ENCODE measurements at places on chromosomes 1 and 21. TPM values are rescaled to one million over a fixed set of nuclear protein-coding genes. Genes with fewer than 3 reads are reported as not detected.

DNA sequence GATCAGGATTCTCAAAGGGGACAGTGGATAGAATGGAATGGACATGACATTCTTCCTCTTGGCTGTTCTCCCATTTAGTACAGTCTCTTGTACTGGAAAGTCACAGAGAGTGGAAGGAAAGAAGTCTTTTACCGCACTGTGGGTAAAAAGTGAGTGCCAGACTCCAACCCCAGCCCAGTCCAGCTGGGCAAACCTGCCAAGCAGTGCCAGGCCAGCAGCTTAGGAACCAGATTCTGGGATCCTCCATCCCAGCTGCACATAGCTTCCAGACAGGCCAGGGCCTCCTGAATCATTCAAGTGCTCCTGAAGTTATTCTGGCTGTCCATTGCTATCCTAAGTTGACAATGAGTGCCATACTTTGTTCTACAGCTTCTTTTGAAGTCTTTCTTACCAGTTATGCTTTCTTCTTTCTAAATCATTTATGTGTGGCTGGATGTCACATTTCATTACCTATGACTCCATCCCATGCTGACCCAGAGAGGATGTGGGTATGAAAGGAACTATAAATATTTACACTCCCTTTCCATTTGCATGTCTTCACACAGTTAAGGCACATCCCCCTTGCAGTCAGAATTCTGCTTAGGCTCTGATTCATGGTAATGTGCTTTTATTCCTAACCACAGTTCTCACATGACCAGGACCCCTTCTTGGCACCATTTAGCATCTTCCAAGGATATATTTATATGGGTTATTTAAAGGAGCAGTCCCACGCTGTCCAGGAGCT, 88.9 kb downstream of the AK5 start:
- H3K4me1 ChIP-seq = peaks cover 10% of the 10 kb centered on the region
- H3K4me3 ChIP-seq = no peak overlapping the region
- H3K27ac ChIP-seq = peak overlapping the region; percentile 93
- no peaks in the 10 kb centered on the region for H3K27me3 ChIP-seq
- peak; percentile 99 for DNase-seq

- no peak for DNase-seq
- no peaks in the 10 kb centered on the region for H3K4me1 ChIP-seq
- no peaks in the 10 kb centered on the region for H3K27me3 ChIP-seq
- no peak overlapping the region for H3K4me3 ChIP-seq
Observed at GRCh38 chr1:37246631-37247030, 212.3 kb upstream of the GRIK3 start.

- H3K36me3 ChIP-seq = no peaks in the 10 kb centered on the region
- no peaks in the 10 kb centered on the region for H3K4me1 ChIP-seq
- no peaks in the 10 kb centered on the region for H3K27me3 ChIP-seq
- DNase-seq = no peak
- no peak overlapping the region for H3K4me3 ChIP-seq
Observed at GRCh38 chr1:186872291-186872690, 43.5 kb downstream of the PLA2G4A start.

GRCh38 chr1:67745875-67746698, 61.1 kb downstream of the GADD45A start:
- H3K4me3 ChIP-seq = no peak overlapping the region
- no peaks in the 10 kb centered on the region for H3K27me3 ChIP-seq
- H3K27ac ChIP-seq = peak overlapping the region; percentile 60
- peaks cover 20% of the 10 kb centered on the region for H3K4me1 ChIP-seq
- DNase-seq = no peak

GRCh38 chr1:81915937-81916336, 115.2 kb downstream of the ADGRL2 start:
- H3K27me3 ChIP-seq = no peaks in the 10 kb centered on the region
- H3K4me1 ChIP-seq = no peaks in the 10 kb centered on the region
- H3K4me3 ChIP-seq = no peak overlapping the region
- H3K27ac ChIP-seq = no peak overlapping the region
- H3K36me3 ChIP-seq = no peaks in the 10 kb centered on the region
- DNase-seq = no peak

DNA sequence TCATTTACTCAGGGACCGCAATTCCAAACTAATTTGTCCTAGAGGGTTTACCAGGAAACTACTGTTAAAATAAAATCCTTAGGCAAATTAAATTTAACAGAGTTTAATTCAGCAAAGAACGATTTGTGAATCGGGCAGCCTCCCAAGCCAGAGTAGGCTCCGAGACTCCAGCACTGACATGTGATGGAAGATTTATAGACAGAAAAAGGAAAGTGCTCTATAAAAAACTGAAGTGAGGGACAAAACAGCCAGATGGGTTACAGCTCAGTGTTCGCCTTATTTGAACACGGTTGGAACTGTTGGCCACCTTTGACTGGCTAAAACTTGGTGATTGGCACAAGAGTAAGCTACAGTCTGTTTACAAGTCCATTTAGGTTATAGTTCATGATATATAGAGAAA, 35.2 kb upstream of the RCSD1 start:
- no peaks in the 10 kb centered on the region for H3K36me3 ChIP-seq
- H3K4me3 ChIP-seq = no peak overlapping the region
- no peaks in the 10 kb centered on the region for H3K27me3 ChIP-seq
- no peak overlapping the region for H3K27ac ChIP-seq
- DNase-seq = no peak

DNA sequence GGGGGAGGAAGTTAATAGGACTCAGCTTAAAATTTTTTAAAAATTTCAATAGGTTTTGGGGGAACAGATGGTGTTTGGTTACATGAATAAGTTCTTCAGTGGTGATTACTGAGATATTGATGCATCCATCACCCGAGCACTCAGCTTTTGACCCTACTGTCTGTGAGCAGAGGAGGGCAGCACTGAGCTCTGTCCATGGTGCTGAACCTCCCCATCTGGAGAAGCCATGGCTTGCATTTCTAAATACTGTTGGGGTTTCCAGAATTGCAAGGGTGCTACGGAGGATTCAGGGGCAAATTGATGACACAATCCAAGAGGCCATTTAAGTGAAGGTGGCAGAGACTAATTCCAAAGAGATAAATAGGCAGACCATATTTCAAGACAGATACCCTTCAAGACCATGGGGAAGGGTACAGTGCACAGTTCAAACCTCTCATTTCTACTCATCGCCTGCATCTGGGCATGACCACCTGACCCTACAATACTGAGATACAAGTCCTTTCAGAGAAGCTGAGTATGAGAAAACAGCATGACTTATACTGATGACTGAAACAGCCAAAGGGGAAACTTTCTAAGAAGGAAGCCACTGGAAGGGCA, 17.2 kb downstream of the SYT2 start:
- no peaks in the 10 kb centered on the region for H3K4me1 ChIP-seq
- H3K27me3 ChIP-seq = peaks cover 60% of the 10 kb centered on the region
- H3K36me3 ChIP-seq = no peaks in the 10 kb centered on the region
- no peak overlapping the region for H3K27ac ChIP-seq
- H3K4me3 ChIP-seq = no peak overlapping the region

- no peaks in the 10 kb centered on the region for H3K36me3 ChIP-seq
- H3K4me3 ChIP-seq = no peak overlapping the region
Observed at GRCh38 chr1:162070825-162071224, 1.3 kb downstream of the NOS1AP start.

DNA sequence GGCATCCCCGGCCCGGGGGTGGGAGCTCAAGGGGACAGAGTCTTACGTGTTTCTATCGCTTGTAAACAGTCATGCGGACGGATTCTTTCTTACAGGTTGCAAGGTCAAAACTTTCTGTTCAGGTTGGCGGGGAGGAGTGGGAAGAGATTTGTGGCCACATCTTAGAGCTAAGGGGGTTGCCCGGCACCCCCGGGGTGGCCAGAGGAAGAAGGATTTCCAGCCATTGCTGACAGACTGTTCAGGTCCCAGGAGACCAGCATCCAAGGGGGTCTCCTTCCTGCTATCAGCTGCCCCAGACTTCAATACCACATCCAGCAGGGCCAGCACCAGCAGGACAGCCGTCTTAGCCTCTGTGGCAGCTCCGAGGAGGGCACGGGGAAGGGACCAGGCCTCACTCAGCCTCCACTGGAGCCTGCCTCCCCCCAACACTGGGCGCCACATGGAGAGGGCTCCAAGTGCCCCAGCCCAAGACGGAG, 52.0 kb downstream of the KIF21B start:
- no peaks in the 10 kb centered on the region for H3K36me3 ChIP-seq
- no peak overlapping the region for H3K27ac ChIP-seq
- H3K4me1 ChIP-seq = no peaks in the 10 kb centered on the region
- H3K4me3 ChIP-seq = no peak overlapping the region

GRCh38 chr1:212218911-212219310, 66.3 kb upstream of the PPP2R5A start:
- peaks cover 8% of the 10 kb centered on the region for H3K4me1 ChIP-seq
- H3K27ac ChIP-seq = peak overlapping the region; percentile 25
- H3K36me3 ChIP-seq = no peaks in the 10 kb centered on the region
- DNase-seq = peak; percentile 89
- no peaks in the 10 kb centered on the region for H3K27me3 ChIP-seq

- H3K4me1 ChIP-seq = peaks cover 26% of the 10 kb centered on the region
- H3K27me3 ChIP-seq = 0 out of 2 replicates have a peak, but pooled peaks cover 4% of the 10 kb centered on the region
- H3K4me3 ChIP-seq = no peak overlapping the region
- H3K27ac ChIP-seq = peak overlapping the region; percentile 28
- no peak for DNase-seq
Observed at GRCh38 chr1:154430903-154431302, 25.8 kb downstream of the IL6R start.

- no peak overlapping the region for H3K27ac ChIP-seq
- H3K27me3 ChIP-seq = no peaks in the 10 kb centered on the region
- peaks cover 34% of the 10 kb centered on the region for H3K36me3 ChIP-seq
- peak; percentile 44 for DNase-seq
- peaks cover 13% of the 10 kb centered on the region for H3K4me1 ChIP-seq
Observed at GRCh38 chr1:16122350-16122881, 33.5 kb downstream of the EPHA2 start.

DNA sequence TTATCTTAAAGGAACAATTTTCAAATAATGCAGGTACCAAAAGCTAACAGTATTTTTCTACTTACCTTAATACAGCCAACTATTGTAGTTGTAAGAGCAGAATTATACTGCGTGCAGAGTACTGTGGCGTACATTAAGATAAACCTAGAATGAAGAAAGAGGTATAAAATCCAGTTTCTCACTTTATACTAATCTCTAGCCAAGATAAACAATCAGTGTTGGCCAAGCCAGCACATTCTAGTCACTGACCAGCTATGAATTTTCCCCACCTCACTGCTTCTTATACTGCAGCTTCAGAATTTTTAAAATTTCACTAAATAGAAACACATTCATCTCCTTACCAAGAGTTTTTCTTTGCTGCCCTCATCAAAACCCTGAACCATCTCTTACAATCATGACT, 33.6 kb downstream of the SLC35D1 start:
- H3K4me1 ChIP-seq = peaks cover 14% of the 10 kb centered on the region
- DNase-seq = peak; percentile 75
- no peak overlapping the region for H3K4me3 ChIP-seq
- H3K27me3 ChIP-seq = no peaks in the 10 kb centered on the region
- no peak overlapping the region for H3K27ac ChIP-seq
- peaks cover 12% of the 10 kb centered on the region for H3K36me3 ChIP-seq

GRCh38 chr1:150606463-150607142, 22.8 kb downstream of the ENSA start:
- H3K27ac ChIP-seq = no peak overlapping the region
- no peak for DNase-seq
- H3K4me1 ChIP-seq = peaks cover 11% of the 10 kb centered on the region
- no peaks in the 10 kb centered on the region for H3K27me3 ChIP-seq
- no peaks in the 10 kb centered on the region for H3K36me3 ChIP-seq
- no peak overlapping the region for H3K4me3 ChIP-seq

DNA sequence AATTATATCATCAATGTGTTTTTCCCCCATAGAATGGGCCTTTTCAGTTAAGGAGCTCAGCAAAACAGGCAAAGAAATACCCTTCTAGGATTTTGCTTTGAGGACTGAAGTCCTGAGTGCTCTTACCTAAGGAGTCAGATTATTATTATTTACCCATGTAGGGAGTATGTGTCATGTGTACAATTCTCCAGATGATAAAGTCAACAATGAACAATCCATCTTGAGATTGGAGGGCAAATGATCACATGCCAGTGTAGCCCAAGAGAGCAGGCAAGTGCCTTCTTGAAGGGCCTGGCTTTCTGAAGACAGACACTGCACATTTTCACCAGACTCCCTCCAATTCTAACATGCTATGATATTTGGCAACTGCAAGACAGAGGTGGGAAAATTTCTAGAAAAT, 159.7 kb downstream of the PCNX2 start:
- peaks cover 4% of the 10 kb centered on the region for H3K4me1 ChIP-seq
- no peak overlapping the region for H3K4me3 ChIP-seq
- no peaks in the 10 kb centered on the region for H3K27me3 ChIP-seq
- no peak for DNase-seq

GRCh38 chr1:17926906-17927305, 171.8 kb downstream of the ACTL8 start:
- H3K36me3 ChIP-seq = no peaks in the 10 kb centered on the region
- no peak overlapping the region for H3K27ac ChIP-seq
- peaks cover 12% of the 10 kb centered on the region for H3K27me3 ChIP-seq
- DNase-seq = no peak

DNA sequence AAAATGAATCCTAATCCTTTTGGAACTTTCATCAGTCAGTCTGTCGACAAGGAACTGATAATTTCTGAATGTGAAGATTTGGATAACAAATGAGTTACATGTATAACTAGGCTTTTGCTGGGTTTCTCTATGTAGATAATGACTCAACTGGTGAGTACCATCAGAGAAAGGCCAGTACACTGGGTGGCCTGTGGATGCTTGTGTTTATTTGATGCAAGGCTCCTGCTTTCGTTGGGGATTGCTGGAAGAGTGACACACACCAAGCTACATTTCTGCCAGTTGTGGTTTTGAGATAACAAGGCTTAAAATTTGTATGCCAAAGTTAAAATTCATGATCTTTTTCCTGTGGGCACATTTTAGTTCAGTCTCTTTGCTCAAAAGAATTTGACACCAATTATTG, 115.7 kb upstream of the UBE2U start:
- peaks cover 2% of the 10 kb centered on the region for H3K4me1 ChIP-seq
- no peaks in the 10 kb centered on the region for H3K27me3 ChIP-seq
- H3K4me3 ChIP-seq = no peak overlapping the region
- no peaks in the 10 kb centered on the region for H3K36me3 ChIP-seq

DNA sequence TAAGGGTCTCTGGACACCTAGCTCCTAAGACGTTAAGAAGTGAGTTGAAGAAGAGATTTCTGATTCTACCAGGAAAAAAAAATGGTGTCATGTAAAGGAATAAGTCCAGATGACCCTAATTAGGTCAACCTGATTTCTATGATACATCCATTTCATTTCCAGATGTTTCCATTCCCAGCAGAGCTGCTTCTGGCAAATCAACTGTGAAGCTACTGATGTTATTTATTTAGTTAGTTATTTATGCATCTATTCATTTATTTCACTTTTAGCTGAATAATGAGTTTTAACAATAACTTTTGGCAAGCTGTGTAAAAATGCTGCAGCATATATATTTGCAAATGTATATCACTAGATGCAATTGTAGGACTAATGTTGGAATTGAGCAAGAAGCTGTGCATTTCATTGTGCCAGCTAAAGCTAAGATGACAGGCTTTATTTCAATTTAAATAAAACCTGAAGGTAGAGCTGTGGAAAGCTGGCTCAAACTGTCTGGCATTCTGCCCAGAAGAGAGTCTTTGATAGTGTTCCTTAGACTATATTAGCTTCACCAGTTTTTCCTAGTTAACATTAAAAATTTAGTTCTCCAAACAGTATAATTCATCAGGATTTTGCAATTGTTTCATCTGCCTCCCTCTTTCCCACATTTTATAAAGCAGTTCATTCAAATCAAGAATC, 1164.4 kb upstream of the ADGRL4 start:
- H3K27ac ChIP-seq = no peak overlapping the region
- no peaks in the 10 kb centered on the region for H3K27me3 ChIP-seq
- no peak overlapping the region for H3K4me3 ChIP-seq
- no peaks in the 10 kb centered on the region for H3K36me3 ChIP-seq
- no peaks in the 10 kb centered on the region for H3K4me1 ChIP-seq
- no peak for DNase-seq

Gene S100A7A
- polyA plus RNA-seq = not detected

Gene ADORA1
- polyA plus RNA-seq = 0.56 TPM

Gene GPR153
- polyA plus RNA-seq = 6.5 TPM

Gene FAM78B
- 0.16 TPM for polyA plus RNA-seq

Gene PDIK1L
- polyA plus RNA-seq = 1.4 TPM

Gene FAM163A
- not detected for polyA plus RNA-seq

Measured in IMR-90 (cell line).